ENCODE measurements at places on chromosomes 1 and 21.

- no peak for DNase-seq
Measured at GRCh38 chr21:40850071-40850470, 3.1 kb upstream of the DSCAM start.

DNA sequence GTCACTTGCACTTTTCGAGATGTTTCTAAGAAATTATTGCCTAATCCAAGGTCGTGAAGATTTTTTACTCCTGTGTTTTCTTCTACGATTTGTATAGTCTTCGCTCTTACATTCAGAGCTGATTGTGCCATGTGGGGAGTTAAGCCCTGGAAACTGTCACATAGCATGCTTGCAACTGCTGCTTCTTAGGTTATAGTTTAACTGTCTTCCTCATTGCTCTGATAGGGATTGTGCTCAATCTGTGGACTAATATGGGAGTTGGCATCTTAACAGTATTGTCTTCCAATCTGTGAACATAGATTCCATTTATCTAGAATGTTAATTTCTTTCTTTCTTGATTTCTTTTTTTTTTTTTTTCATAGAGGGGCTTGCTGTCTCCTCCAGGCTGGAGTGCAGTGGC is 34.8 kb upstream of the CAMTA1 start:
- no peak for DNase-seq

DNA sequence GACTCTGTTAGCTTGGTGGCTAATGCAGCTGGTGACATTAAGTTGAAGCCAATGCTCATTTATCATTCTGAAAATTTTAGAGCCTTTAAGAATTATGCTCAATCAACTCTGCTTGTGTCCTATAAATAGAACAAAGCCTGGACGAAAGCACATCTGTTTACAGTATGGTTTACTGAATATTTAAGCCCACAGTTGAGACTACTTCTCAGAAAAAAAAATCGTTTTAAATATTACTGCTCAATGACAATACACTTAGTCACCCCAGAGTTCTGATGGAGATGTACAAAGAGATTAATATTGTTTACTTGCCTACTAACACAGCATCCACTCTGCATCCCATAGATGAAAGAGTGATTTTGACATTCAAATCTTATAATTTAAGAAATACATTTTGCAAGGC is 79.6 kb downstream of the NEGR1 start:
- DNase-seq: no peak

- DNase-seq: no peak
Measured at GRCh38 chr1:17842686-17843085, 87.6 kb downstream of the ACTL8 start.

DNA sequence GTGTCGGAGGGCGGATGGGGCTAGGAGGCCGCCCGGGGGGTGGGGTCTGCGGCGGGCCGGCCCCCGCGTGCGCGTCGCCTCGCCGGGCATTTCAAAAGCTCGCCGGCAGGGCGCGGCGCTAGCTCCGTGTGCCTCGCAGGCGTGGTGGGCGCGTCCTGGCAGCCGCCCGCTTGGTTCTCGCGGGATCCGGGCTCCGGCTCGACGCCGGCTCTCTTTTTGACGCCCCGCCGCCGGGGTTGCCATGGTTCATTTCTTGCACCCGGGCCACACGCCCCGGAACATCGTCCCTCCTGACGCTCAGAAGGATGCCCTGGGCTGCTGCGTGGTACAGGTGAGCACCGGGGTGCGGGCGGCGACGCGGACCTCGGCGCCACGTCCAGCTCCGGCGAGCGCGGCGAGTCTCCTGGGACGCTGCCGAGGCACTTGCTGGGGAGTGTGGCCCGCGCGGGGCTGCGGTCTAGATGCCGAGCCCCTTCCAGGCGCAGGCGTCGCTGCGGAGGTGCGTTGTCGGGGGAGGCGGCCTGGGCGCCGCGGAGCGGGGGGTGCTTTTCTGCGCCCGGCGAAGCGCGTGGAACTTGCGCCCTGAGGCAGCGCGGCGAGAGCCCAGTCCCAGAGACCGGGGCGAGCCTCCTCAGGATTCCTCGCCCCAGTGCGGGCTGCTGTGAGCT is at the start of gene ZYG11A:
TSS of gene ZYG11A (plus strand) at position 118 of the 668 bp plus-strand sequence. CDS start at position 242, 124 bp downstream.
- peak; percentile 86 for DNase-seq

- DNase-seq: no peak
Measured at GRCh38 chr1:212110617-212111016, 75.1 kb downstream of the DTL start.

DNA sequence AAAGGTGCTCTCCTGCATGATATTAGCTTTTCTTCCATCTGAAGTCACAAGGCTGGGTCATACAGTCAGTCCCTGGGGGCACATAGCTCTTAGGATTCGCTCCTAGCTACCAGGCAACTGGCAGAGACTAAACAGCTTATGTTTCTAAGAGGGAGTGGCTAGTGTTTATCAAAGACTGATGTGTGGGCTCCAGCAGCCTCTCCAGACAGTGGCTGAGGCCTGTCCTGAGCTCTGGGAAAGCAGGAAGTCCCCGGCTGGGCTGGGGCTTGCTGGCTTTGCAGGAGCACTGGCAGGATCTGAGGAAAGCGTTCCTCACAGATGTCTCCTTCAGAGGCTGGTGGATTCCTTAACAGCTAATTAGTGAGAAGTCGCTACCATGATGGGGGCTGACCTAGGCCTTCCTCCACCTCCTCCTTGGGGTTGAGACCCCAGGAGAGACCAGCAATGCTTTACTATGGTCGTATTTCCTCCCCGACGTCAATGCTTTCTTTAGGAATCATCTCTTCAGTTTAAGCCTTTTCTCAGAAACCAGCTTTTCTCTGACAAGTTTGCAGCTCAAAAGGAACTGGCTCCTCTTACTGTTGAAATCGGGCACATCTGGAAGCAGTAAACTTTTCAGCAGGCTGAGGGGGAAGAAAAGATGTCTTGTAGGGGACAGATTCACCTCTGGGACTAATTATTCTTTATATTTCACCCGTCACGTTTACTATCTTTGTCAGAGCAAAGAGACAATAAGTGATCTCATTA is 33.5 kb upstream of the HHAT start:
- peak; percentile 82 for DNase-seq
